ENCODE measurements at places on chromosomes 16 and 17.

DNA sequence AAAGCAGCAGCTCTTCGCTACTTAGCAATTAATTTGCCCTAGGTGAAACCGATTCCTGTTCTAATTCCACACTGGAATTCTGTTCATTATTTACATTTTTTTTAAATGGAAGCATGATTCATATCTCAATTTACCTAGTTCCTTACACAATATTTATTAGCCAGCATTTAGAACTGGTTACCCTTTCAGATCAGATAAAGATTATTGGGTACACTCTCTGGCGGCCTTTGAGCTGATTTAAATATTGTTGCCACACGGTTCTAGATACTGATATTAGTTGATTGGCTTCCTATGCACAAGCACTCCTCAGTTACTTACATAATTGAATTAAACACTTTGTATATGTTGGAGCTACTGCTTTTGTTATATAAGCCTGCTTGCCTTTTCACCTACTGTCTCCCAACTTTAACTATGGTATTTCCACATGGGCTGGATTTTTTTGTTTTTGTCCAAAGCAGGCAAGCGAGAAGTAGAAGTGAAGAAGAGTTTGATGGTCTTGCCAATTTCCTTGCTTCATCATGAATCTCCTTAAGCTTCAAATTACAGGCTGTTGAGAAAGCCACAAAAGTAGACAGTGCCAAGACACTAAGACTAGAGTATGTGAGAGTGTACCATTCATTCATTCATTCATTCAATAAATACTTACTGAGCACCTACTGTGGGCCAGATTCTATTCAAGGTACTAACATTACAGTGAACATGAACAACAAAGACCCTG, 3.9 kb upstream of the ALDH3A2 start:
- DNase-seq = no peak

DNA sequence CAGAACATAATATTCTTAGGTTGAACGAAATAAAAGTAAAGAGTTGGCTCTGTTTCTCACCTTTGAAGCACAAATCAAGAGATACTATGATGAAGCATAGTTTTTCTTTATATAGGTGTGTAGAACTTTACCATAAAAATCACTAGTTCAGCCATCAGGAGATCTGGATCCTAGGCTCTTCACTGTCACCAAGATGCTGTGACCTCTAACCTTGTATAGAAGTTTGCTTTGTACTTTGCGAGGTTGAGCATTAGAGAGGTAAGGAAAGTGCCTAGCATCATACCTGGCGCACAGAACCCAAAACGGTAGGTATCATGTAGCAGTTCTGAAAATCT, 553 bp upstream of the CDC6 start:
- no peak for DNase-seq

DNA sequence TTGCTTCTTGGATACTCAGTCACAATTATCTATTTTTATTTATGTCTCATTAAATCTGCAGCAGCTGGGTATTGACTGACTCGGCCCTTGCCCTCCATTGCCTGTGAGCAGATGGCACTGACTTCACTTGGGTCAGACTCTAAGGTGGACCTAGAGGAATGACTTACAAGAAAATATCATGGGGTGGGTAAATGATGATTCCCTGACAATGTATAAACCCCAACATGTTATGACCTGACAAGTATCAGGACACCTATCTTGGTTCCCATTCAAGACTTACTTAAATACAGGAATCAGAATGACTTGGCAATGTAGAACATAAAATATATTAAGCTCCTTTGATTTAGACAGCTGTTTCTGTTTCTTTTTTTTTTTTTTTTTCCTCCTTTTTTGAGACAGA, 953.5 kb downstream of the CDH11 start:
- peak; percentile 46 for DNase-seq

GRCh38 chr17:42937712-42938596, 26.3 kb downstream of the AARSD1 start:
- DNase-seq = no peak

- no peak for DNase-seq
Observed at GRCh38 chr16:12802661-12803060, 1.0 kb downstream of the CPPED1 start.

- no peak for DNase-seq
Observed at GRCh38 chr16:67953641-67954375, 9.9 kb upstream of the LCAT start.

DNA sequence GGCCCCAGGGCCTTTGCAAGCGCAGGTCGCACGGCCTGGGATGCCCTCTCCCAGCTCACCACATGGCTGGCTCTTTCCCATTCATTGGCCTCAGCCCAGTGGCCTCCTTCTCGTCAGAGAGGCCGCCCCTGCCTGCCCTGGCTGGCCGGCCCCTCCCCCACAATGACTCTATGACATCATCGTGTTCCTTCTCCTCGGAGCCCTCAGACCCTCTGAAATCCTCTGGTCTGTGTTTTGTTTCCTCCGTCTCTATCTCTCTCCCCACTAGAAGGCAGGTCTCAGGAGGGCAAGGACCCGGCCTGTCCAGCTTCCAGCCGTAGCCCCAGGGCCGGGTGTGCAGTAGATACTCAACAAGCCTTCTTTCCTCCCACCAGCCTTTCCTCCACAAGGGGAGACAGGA, 164.8 kb upstream of the FOXF1 start:
- DNase-seq = no peak

- no peak for DNase-seq
Observed at GRCh38 chr17:1839516-1839915, 9.7 kb downstream of the RPA1 start.

- DNase-seq = no peak
Observed at GRCh38 chr17:82022310-82022980, at the start of gene CENPX. Gene CENPX, minus strand, starts transcription at chr17:82022878. Its CDS starts 17 bp downstream, at chr17:82022861.

- DNase-seq = no peak
Observed at GRCh38 chr17:33322063-33322462, 29.0 kb upstream of the ASIC2 start.

DNA sequence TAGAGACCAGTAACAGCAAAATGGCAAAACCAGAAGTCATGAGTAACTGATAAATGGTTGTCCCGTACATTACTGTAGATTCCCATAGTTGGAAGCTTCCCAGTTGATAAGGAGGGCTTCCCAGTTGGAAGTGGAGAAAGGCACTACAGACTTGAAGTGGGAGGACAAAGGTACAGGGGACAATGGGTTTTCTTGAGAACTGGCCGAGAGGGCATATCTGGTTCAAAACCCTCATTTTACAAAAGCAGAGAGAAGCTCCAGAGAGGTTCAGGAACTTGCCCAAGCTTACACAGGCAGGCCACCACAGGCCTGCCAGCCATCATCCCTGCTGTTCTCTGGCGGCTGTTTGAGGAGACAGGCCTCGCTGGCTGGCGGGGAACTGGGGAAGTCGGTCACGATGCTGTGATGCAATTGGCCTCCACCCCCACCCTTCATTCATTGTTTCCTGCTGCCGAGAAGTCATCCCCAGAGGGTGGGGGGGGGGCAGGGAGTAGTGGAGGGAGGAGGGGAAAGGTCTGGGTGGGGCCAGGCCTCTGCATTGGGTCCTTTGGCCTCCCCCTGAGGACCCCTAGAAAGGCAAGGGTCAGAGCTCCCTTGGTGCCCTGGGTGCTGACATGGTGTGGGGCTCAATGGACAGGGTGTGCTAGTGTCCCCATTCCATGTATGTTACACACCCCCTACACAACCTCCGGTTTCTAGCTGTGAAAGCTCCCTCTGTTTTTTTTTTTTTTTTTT, 3.0 kb downstream of the UBALD2 start:
- peak; percentile 78 for DNase-seq

DNA sequence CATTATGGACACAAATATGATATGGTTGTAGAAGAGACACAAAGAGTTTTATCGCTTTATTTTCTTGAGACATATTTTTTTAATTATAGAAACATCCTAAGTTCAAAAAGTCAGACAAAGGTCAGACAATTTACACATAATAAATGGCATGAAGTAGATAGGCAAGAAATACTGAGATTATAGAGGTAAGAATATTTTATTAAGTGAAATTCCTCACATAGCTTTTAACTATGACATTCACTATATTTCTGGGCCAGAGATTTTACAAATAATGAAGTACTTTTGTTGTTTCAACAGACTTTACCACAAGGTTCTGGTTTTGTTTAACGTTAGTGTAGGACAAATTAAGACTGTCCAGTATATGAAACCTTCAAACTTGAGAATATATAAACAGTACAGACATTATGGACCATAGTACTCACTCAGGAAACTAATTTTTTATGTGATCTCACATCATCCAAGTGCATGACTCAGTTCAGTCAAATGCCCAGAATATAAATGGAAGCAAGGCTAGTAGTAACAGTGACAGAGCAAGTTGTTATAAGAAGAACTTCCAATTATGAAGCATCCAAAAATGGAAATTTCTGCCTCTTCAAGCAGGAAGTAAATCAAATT, 394.8 kb downstream of the KCNJ2 start:
- DNase-seq = peak; percentile 2

DNA sequence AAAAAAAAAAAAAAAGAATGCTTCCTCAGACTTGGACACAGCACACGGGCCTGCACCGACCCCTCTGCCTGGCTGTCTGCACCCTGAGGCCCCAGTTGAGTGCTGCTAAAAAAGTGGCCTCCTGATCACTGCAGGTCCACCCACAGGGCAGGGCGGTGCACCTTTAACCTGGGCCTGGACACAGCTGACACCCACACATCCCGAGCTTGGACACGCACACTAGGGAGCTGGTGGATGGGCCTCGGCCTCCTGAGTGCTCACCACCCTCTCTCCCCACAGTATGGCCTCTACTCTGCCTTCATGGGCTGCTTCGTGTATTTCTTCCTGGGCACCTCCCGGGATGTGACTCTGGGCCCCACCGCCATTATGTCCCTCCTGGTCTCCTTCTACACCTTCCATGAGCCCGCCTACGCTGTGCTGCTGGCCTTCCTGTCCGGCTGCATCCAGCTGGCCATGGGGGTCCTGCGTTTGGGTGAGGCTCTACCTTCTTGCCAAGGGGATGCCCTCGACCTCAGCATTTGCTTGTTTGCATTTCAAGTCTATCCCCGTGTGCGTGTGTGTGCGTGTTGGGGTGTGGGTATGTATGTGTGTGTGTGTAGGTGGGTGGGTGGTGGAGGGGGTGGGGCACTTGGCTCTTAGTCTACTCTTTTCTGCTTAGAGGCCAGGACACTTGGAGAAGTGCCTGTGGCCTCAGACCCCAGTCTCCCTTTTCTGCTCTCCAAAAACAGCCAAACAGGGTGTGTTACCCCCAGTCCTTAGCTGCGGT, 2.3 kb downstream of the SLC26A11 start:
- DNase-seq = no peak

DNA sequence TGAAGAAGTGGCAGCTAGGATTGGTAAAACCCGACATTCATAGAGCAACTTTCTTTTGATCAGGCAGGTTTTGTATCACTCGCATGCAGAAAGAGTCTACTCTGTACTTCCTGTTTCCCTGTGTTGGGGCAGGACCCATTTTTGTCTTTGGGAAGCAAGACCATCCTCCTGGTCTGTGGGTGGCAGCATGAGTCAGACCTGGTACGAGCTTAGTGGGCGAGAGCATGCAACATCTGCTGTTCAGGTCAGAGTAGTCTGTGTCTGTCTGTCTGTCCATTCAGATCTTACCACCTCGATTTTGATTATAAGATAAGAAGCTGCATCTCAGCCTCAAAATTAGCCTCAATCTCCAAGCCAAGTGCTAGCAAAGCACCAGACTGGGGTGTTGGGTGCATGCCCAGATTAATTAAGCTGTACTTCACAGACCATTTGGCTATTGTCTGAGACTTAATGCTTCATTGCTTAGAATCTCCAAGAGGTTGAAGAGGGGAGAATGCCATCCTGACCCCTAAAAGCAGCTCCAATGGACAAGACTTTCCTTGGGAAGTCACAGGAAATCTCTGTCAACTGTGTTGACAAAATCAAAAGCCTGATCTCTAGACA, 110.9 kb downstream of the XYLT1 start:
- DNase-seq = peak; percentile 18

- DNase-seq = no peak
Observed at GRCh38 chr16:90035902-90036301, 16.6 kb upstream of the DBNDD1 start.

GRCh38 chr17:72516772-72517399, 396.1 kb downstream of the SOX9 start:
- DNase-seq = no peak

DNA sequence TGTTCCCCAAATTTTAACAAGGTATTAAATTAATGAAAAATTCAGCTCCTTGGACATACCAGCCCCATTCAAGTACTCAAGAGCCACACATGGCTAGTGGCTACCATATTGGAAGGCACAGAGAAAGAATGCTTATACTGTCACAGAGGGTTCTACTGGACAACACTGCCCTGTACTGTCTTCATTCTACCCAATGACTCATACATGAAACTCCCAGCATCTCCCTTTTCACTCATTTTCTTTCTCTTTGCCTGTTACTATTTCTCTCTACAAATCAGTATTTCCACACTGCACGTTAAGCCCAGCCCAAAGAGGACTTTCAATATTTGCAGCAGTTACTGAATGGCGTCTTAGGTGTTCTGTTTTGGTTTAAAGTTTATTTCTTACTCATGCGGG, 72.1 kb upstream of the RCVRN start:
- no peak for DNase-seq

DNA sequence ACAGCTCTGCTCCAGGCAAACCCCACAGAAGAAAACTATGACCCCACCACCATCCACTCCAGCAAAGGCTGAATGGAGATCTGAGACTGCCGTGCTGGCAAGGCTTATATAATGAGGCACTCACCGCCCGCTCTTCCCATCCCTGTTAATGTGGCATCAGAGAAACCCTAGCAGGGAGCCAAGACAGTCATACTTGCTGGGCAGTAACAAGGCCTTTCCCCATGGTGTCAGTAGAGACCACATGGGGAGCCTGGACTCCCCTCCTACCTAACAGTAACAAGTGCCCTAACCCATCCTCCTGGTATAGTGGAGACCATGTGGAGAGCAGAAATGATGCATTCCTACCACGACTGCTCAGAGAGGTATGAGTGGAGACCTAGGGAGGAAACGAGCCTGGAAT, 235.2 kb downstream of the C16orf78 start:
- DNase-seq = no peak

DNA sequence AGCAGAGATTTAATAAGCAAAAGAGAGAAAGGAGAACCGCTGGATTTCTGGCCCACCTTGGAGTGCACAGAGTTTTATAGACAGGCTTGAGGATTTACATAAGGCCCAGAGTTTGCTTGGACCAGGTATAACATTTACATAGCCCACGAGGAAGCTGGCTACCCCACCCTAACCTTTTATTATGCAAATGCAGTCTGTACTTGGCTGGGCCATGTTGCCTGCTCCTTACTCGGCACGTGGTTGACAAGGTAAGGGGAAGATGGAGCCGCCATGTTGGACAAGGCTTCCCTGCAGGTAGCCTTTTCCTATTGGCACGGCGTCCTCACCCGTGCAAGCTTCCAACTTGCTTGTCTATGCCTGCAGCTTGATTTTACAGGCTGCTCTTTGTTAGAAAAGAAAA, 35.2 kb upstream of the HS3ST3A1 start:
- no peak for DNase-seq

- no peak for DNase-seq
Observed at GRCh38 chr16:84514874-84515835, 10.7 kb upstream of the MEAK7 start.
